ENCODE measurements at places on chromosomes 16 and 17.

DNA sequence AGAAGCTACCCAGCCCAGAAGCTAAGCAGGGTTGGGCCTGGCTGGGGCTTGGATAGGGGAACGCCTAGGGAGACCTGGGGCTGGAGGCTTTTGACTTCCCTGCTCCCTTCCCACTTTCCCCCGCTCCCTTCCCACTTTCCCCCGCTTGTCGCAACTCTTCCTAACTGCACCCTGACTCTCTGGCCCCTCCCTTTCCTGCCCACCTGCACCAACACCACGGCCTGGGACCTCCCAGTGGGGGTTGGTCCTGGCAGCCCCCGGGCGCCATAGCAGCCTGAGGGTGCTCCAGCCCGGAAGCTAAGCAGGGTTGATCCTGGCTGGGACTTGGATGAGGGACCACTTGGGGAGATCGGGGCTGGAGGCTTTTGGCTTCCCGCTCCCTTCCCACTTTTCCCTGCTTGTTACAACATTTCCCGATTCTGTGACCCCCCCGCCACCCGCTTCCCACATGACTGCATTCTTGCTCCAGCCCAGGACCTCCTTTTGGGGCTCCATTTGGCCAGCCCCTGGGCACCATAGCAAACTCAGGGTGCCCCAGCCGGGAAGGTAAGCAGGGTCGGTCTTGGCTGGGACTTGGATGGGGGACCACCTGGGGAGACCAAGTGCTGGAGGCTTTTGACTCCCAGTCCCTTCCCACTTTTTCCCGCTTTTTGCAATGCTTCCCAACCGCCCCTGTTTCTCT, 2287.0 kb downstream of the TP53TG3F start:
- no peak for DNase-seq

GRCh38 chr17:8965394-8966168, at the start of gene PIK3R5:
PIK3R5 (minus strand) TSS chr17:8965707; CDS start chr17:8911494, 54,213 bp downstream.
- DNase-seq = no peak

- DNase-seq = no peak
Measured at GRCh38 chr17:67570797-67571196, 146.9 kb upstream of the NOL11 start.

- no peak for DNase-seq
Measured at GRCh38 chr17:61464130-61464842, 12.1 kb downstream of the TBX4 start.

DNA sequence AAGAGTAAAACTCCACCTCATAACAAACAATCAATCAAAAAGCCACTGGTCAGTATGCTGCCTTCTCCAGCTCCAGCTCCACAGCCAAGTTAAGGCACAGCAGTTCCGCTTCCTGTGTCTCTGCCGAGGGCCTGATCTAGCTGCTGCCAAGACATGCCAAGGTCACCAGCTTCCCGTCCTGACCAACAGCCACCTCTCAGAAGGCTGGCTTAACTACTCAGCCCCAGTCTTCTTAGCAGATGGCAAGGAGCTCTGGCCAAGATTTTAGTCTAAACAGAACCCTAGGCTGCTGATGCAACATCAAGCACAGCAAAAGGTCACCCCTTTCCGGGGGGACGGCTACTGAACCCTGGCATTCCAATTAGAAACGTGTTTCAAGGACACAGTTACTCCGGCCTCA, 17.7 kb upstream of the MNT start:
- DNase-seq = no peak
